ENCODE measurements at places on chromosomes 5 and 9. TPM values are rescaled to one million over a fixed set of nuclear protein-coding genes. Genes with fewer than 3 reads are reported as not detected.

OTP gene
- not detected for total RNA-seq

SLC36A3 gene
- total RNA-seq: not detected

CCDC187 gene
- total RNA-seq: 0.02 TPM

OMD gene
- total RNA-seq: not detected

SYNPO gene
- 0.18 TPM for total RNA-seq

ARSI gene
- not detected for total RNA-seq

FAT2 gene
- not detected for total RNA-seq

NSG2 gene
- total RNA-seq: not detected

FAM169A gene
- 6.1 TPM for total RNA-seq

FREM1 gene
- 0.23 TPM for total RNA-seq

GRCh38 chr9:134411440-134412297 lies 85.4 kb downstream of the RXRA start:
- no peak for DNase-seq

DNA sequence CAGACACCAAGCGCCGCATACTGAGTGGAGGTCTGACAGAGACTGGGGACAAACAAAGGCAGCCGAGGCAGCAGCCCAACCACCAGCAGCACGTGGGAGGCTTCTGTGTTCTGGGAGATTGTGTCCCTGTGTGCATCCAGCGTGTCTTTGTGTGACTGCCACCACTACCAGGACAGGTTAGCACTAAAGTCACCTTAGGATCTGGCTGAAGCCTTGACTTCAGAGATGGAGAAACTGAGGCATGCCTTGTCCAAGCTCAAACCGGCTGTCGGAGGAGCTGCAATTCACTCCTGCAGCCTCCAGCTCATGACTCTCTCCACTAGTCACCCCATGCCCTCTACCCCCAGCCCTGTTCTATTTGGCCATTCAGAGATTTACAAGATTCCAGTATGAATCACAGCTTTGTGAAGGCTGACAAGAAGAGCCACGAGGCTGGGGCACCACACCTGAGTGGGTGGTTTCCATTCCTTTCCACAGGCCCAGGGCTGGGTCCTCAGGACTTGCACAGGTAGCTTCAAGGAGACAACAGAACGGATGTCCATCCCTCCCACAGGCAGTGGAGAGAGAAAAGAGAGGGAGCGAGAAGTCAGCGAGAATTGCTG lies 69.3 kb downstream of the SHB start:
- no peak for DNase-seq

- no peak for DNase-seq
These were observed 34.0 kb downstream of the BOD1 start for GRCh38 chr5:173582216-173583111.

DNA sequence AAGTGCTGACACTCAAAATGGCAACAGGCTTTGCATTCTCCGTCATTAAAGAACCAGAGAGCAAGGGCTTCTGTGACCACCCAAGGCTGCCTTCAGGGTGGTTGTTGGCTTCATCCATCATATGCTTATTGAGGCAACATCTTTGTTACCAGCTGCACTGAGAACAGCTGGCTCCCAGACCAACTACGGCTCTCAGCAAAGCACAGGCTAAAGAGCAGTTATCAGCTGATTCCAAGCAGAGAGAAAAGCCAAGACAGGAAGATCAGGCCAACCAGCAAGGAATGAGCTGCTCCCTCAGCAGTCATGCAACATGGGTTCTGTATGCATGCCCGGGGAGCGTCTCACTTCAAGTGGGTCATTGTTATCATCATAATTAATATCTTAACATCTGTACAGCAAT lies 358.9 kb downstream of the ACTL7B start:
- DNase-seq: no peak

GRCh38 chr5:92265804-92266203 lies 882.7 kb upstream of the ARRDC3 start:
- no peak for DNase-seq

DNA sequence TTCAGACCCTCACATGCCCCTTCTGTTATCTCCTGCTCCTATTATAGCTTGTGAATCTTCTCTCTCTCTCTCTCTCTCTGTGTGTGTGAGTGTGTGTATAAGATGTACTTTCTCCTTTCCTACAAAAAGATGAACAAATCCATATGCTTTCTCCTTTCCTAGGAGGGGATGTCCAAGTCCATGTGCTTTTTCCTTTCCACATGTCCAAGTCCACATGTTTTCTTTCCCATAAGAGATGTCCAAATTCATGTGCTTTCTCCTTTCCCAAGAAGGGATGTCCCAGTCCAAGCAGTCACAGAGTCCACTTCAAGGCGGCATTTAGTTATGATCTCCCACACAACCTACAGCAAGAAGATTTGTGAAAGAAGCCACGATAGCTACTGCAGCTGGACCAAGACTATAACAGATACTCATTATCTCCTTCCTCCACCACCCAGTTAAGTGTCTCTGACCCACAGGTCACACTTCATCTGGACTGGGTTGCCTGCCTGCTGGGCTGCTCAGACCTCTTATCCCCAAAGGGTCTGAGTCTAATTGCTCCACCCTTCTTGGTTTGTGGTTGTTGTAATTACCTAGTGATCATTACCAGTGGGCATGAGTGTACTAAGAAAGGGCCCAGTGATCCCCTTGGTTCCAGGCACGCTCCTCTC lies 18.4 kb upstream of the FOXI1 start:
- no peak for DNase-seq

- no peak for DNase-seq
These were observed 182.5 kb downstream of the NTRK2 start for GRCh38 chr9:84851935-84852585.

DNA sequence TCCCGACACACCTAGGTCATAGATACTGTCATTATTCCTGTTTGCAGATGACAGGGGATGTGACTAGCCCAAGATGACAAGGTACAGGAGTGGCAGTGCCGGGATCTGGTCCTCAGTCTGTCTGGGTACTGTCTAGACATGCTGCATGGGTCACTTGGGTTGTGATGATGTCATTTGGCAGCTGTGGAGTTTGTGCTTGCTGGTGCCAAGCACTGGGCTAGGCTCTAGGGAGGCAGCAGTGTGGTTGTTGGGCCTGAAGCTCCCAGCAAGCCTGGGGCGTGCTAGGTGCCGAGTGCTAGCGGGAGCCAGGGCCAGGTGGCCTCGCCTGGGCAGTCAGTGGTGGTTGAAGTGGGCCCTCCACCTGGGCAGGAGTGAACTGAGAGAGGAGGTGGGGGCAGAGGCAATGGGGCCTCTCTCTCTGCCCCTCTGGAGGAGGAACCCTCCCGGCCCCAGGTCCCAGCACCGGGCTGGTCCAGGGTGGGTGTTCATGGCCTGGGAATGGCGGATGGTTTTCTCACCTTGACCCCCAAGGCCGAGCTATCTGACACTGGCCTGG lies 8.8 kb upstream of the ASB6 start:
- no peak for DNase-seq

- peak; percentile 22 for DNase-seq
These were observed 942 bp downstream of the PHF2 start for GRCh38 chr9:93577078-93577974.

DNA sequence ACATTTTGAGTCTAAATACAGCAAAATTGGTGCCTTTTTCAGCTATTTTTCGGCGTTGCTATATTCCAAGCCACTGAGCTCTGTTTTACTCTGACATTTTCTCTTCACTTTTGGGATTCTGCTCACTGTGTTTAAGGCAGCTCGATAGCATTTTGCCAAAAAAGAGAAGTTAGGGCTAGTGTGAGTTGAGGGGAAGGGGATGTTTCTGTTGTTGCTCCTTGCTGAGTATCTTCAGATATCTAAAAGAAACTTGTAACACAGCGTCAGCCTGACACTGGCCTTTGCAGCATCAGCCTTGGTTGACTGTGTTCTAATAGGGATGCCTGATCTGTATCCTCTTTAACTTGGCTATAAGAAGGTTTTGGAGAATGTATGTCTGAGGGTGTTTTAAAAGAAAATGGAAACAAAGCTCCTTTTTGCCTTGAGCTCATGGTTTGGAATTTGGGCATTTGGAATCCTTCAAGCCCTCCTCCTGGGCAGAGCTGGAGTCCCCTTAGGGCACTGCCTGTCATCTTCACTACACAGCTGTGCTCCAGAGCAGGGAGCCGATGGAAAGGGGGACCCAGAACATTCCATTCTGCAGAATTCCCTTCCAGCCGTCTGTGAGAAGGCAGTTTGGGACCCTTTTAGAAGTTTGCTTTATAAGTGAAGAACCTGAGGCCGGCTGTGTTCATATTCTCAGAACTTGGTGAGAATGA lies 63.0 kb downstream of the EXOSC2 start:
- DNase-seq: no peak

DNA sequence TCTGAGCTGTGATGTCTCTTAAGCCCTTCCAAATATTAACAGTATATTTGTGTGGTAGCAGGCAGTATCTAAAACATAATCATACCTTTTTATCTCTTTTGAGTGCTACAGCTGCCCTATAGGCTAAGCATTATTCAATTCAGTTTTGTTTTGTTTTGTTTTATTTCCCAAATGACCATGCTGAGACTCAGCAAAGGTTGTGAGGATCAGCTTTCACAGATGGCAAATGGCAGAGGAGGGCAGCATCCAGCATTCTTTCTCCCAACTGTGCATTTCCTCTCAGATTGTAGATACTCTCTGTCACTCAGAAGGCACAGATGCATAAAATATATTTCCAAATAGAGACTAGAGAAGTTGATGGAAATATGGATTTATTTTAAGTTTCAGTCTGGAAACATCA lies 90.7 kb downstream of the DAPK1 start:
- no peak for DNase-seq

DNA sequence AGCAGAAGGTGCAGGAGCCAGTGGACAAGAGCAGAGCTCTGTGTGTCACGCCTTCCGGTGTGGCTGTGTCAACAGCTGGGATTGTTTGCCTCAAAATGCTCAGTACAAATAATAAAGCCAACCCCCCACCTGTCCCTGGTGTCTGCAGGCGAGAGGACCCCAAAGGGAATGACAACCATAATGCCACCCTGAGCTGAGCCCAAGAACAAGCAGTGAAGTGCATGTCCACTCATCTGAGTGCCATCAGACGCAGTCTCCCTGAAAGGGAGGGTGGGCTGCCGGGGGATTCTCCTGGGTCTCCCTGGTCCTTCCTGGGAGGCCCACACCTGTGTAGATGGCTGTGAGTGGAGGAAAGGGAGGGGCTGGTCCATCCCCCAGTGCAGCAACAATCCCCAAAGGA lies 328.8 kb upstream of the IRX1 start:
- no peak for DNase-seq

DNA sequence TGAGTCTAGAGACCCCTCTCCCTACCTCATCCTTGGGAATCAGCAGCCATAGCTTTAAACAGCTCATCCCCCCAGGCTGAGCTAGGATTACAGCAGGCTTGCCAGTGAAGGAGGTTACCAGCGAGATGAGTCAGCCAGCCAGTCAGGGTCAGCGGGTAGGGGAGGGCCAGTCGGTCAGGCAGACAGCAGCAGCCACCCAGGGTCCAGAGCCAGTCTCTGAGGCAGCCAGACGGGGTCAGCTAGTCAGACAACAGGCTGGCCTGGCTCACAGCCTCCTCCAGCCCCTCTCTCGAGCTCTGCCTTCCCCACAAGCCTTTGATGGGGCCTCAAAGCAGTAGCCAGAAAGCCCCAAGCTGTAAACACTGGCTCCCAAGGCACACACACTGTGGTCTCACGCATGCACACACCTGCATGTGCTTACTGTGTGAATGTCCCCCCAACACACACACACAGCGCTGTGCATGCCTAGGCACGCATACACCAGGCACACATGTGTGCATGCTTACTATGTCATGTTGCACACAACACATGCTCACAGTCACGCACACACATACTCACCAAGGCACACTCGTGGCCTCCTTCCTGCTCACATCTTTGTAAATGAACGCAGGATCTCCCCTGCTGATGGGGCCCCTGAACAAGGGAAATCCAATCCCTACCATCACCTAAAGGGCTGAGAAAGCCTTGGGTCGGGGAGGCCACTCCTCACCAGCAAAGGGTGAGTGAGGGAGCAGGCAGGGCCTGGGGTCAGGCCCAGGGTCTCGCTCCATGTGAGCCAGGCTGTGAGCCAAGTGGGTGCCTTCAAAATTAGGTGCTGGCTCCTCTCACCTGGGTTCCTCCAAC lies 28.2 kb upstream of the CPLX2 start:
- no peak for DNase-seq

- no peak for DNase-seq
These were observed 1.5 kb downstream of the ARPC5L start for GRCh38 chr9:124863371-124863871.

DNA sequence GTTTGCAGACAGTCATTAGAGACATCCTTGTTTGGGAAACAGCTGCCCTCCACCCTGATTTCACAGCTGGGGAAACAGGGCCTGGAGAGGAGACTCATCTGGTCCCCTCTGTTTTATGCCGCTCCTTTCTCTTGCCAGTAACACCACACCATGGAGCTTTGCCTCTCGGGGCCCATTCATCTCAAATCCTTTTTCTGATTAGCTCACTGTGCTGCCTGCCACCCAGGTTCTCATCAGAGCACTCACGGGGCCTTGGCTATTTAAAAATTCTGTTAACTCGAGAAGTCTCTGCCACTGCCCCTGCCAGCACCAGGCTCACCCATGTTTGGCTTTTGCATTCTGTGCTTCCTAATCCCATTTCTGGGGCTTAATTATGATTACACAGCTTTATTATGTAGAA lies 36.8 kb upstream of the C5orf58 start:
- no peak for DNase-seq

- DNase-seq: no peak
These were observed 9.6 kb upstream of the LNPEP start for GRCh38 chr5:96926276-96926675.

DNA sequence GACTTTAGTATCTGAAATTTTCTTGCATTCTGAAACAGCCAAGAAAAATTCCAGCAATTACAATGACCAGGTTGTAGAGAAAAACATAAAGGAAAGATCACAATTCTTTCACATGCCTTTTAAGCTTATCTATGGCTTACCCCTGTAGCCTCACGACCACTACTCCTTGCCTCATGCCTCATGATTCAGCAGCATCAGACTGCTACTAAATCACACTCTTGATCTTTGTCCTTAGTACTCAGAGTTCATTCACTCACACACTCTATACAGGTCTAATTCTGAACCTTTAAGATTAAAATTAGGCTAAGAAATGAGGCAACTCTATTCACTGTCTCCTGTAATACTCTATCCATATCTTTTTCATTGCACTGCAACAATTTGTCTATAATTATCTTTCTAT lies 415.1 kb downstream of the MLLT3 start:
- no peak for DNase-seq

GRCh38 chr9:100652850-100653249 lies 75.0 kb downstream of the CAVIN4 start:
- no peak for DNase-seq

- DNase-seq: no peak
These were observed 317.3 kb downstream of the GADD45G start for GRCh38 chr9:89922099-89922498.

- DNase-seq: no peak
These were observed 130.7 kb upstream of the LHFPL2 start for GRCh38 chr5:78779262-78779661.

DNA sequence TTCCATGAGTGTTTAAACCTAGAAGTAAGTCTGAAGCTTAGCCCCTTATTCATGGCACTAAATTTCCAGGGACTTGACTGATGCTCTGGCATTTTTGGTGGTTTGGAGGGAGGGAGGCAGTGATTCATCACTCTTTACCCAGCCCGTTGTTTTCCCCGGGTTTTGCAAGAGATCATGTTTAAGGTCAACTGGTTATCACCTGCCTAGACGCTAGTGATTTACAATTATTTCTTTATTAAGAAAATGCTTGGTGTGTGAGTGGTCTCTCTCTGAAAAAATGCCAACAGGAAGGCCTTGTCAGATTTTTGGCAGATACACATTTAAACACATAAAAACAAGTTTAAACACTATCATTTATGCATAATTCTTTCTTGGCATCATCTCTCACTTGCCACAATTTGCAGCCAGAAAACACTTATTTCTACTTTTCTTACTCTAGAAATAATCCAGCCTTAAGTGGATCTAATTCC lies 737.9 kb upstream of the ZNF608 start:
- DNase-seq: no peak
